ENCODE measurements at places on chromosomes 7 and 10.

DNA sequence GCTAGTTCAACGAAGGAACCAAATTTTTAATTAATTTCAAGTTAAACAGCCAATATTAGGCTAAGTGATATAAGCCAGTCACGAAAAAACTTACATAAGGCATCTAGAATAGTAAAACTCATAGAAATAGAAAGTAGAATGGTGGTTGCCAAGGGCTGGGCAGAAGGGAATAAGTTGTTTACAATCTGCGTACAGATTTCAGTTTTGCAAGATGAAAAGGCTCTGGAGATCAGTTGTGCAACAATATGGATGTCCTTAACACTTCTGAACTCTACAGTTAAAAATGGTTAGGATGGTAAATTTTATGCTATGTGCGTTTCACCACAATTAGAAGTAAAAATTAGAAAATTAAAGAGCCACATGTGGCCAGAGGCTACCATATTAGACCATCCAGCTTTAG is 13.3 kb downstream of the SCRN1 start:
- ATAC-seq: no peak

DNA sequence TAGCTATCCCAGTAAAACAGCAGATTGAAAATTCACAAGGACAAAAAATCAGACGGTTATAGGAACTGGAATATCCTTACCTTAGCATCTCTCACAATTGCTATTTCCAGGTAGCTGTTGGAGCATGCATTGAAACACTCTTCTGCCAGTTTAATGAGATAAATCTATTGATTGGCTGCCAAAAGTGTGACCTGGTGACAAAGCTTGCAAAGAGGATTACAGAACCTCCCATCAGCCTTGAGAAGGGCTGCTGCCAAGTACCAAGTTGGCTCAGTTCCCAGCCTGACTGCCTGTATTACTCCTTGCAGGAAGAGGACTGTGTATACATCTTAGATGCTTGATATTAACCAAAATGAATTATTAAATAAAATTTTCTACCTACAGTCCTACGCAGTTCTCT is 5.1 kb downstream of the PRLHR start:
- ATAC-seq: peak; percentile 42

DNA sequence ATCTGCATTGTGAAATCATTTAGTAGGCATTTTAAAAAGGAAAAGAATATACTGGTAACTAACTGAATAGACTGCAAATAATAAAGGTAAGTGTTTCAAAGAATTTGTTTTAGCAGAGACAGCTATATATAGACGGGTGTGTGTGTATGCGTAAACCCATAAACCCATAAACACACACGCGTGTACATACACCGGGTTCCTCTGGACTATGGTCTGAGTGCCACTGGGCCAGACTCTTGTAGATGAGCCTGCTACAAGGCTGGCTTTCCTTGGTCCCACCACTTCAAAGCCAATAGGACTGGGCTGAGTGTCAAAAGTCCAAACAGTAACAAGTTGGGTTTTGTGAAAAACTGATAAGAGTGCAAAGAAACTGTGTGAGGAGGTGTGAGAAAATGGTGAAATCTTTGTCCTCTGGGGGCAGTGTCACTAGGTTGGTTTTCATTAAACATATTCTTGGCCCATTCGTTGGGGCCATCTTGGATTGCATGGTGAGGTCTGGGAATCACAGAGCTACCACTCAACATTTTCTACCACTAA is 39.8 kb downstream of the GNA12 start:
- no peak for ATAC-seq

GRCh38 chr7:646951-647350 is 79.5 kb upstream of the DNAAF5 start:
- no peak for ATAC-seq

DNA sequence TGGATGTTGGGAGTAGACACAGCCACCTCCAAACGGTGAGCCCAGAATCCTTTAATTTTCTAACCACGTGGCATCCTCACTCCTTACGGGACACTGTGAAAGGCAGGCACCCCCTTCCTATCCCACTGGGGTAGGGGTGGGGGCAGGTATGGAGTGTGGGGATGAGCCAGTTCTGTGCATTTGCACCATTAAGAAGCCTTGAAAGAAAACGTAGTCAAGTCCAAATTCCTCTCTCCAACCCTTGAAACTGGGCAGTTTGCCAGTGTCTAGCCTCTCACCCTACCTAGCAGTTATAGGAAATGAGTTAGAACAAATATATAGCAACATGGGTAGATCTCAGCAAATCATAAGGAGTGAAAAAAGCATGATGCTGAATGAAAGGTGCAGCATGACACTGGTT is 92.4 kb upstream of the LEP start:
- no peak for ATAC-seq

- ATAC-seq: no peak
These were observed 78.9 kb upstream of the EGR2 start for GRCh38 chr10:62895063-62895462.

GRCh38 chr10:5406918-5407317 is 2.3 kb upstream of the TUBAL3 start:
- ATAC-seq: no peak

- no peak for ATAC-seq
These were observed 10.1 kb upstream of the MET start for GRCh38 chr7:116661865-116662264.

DNA sequence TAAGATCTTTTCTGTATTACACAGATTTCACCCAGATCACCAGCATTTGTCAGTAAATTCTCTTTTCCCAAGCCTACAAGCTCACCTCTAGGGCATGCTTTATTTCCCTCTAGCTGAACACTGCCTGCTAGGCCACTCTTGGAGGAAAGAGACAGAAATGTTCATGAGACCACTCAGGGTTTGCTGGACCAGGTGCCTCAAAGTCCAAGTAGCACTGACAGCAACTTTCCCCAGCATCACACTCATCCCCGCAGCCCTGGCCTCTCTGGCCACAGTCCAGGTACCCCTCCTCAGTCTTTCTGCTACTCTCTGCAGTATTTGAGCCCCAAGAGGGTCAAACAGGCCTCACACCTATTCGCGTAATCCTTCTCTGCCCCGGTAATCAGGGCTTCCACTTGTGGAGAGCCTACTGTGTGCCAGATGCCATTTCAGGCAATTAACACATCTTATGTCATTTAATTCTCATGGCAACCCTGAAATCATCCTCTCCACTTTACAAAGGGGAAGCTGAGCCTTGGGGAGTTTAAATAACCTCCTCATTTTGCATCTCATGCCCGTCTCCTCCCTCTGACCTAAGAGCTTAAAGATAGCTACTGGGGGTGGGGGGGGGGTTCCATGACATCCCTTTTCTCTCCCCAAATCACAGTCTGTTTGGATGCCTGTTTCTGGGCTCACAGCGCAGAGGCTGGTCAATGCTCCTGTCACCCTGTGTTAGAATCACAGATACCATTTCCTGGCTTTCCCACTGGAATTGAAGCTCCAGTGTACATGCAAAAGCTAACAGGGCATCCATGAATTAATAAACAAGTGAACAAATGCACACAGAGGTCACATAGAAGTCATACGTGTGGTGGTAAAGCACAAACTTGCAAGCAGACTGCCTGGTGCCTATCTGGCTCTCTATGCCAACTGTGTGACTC is 88.5 kb downstream of the PRLHR start:
- no peak for ATAC-seq

- ATAC-seq: no peak
These were observed 58.5 kb downstream of the PHYHIPL start for GRCh38 chr10:59234816-59235429.

GRCh38 chr7:16918288-16918895 is 36.6 kb upstream of the AGR3 start:
- ATAC-seq: peak; percentile 12

Measured in esophagus mucosa (tissue), 1 donor.